Pulmonary artery endothelial cell (primary cell): ENCODE measurements at places on chromosomes 5 and 9. TPM values are rescaled to one million over a fixed set of nuclear protein-coding genes. Genes with fewer than 3 reads are reported as not detected.

The GADD45G gene
- total RNA-seq: 0.33 and 0.46 TPM in 2 replicates

The DDX4 gene
- total RNA-seq: not detected in 2 replicates

The TPM2 gene
- total RNA-seq: 119 and 221 TPM in 2 replicates

The EQTN gene
- not detected in 2 replicates for total RNA-seq

The CDKN2A gene
- 2.0 and 6.9 TPM in 2 replicates for total RNA-seq

The ENDOG gene
- 29.1 and 37.5 TPM in 2 replicates for total RNA-seq

The PCDHB14 gene
- total RNA-seq: 0.53 and 0.78 TPM in 2 replicates

The ALDH7A1 gene
- total RNA-seq: 54.0 and 65.5 TPM in 2 replicates

The ANKRD31 gene
- not detected in 2 replicates for total RNA-seq

The LIX1 gene
- not detected in 2 replicates for total RNA-seq

The IZUMO3 gene
- not detected in 2 replicates for total RNA-seq

The EDIL3 gene
- 1.7 and 8.6 TPM in 2 replicates for total RNA-seq

The TEK gene
- 98.9 and 100 TPM in 2 replicates for total RNA-seq

The NPR3 gene
- total RNA-seq: 0.04 and 0.07 TPM in 2 replicates

The HSPB3 gene
- total RNA-seq: not detected in 2 replicates

The PCDHB4 gene
- total RNA-seq: 0.04 and 0.07 TPM in 2 replicates
